ENCODE measurements at places on chromosomes 5 and 9.

DNA sequence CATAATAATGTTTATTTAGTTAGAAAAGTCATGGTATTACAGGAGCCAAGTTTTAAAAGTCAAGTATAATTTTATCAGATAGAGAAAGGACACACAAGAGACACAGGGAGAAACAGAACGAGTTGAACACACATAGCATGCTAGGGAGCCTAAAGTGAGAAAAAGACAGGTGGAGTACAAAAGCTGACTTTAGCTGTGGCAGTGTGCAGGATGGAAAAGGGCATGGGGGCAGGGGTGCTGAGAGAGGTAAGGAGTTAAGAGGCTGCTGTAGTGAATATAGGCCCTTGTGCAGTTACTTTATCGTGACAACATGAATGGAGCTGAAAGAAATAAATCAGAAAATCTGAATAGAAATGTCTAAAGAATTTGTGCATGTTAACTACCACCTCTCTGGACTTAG, 18.0 kb downstream of the HMGCS1 start:
- no peak for DNase-seq

GRCh38 chr5:67378256-67378655, 181.7 kb upstream of the CD180 start:
- no peak for DNase-seq

DNA sequence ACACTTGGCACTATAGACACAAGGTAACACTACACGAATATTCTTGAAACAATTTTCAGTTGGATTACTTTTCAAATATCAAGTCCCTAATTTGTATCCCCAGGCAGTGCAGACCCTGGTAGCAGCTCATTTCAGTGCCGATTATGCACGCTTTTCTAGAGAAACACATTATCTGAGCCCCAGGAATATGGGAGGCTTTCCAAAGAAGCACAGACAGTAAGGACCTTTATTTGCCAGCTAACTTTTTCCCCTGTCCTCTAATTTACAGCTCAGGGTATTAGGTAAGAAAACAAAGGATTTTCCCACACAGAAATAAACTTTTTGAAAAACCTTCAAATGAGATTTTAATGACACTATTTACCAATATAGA, 852.3 kb upstream of the DMAC1 start:
- DNase-seq: no peak

DNA sequence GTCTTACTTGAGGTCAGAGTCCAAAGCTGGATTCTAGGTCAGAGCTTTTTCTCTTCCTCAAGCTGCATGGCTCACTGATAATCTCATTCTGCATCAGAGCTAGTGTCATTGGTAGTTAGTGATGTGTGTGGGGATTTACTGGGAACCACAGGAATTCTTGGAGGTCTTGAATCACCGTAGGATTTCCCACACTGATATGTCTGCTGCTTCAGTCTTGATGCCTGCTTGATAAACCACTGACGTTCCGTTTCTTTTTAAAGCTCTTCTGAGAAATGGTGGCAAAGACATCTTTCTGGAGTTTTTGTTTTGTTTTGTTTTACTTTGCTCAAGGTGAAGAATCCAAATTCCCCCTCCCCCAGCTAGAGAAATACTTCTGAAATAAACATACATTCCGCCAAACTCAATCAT, 1.2 kb upstream of the GARIN3 start:
- no peak for DNase-seq

DNA sequence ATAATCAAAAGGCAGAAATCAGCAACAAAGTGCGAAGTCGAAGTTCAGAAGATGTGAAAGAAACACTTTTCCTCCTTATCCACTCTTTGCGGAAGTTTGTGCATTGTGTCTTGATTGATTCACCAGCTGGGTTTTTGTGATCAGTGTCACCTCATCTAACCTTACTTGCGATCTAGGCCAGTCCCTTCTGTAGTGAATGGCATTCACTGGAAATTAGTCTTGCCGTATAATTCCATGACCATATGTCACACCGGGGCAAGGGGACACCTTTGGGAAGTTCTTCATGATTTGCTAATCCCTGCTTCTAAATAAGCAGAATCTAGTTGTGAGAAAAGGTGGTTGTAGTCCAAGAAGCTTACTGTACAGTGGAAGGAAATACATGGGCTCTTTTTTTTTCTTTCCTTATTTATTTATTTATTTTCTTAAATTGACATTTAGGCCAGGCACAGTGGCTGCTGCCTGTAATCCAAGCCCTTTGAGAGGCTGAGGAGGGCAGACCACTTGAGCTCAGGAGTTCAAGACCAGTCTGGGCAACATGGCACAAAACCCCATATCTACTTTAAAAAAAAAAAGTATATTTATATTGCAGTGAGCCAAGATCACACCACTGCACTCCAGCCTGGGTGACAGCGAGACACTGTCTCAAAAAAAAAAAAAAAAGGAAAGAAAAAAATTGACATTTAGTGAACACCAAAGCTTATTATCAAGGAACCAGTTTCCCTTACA, 7.8 kb downstream of the RAI14 start:
- DNase-seq: no peak

DNA sequence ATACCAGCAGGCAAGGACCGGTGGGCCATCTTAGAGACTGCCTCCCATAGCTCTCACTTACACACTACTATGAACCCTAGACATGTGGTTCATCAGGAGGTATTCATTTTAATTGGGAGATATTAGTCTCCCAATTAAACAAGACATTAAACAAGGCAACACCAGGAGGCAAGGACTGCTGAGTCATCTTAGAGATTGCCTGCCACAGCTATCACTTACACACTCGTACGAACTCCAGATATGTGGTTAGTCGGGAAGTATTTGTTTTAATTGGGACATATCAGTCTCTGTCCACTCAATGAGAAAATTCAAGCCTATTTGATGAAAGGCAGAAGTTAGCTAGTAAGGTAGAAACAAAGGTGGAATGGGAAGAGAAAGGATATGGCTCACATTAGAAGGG, 343.9 kb downstream of the NFIB start:
- no peak for DNase-seq

DNA sequence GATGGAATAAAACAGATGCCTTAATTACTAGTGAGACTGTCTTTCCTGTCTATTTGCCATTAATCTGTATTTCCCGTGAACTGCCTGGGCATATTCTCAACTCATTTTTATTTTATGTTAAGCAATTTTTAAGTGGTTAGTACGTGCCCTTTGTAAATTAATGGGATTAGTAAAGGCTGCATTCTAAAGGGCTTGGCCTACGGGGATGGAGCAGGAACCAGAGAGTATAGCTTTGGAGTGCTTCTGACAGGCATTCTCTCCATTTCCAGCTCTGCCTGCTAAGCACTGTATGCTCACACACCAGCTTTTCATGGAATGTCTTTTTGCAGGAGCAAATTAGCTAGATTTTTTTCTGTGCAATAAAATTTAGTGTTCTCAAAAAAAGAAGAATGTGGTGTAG, 241.2 kb downstream of the MCTP1 start:
- no peak for DNase-seq

DNA sequence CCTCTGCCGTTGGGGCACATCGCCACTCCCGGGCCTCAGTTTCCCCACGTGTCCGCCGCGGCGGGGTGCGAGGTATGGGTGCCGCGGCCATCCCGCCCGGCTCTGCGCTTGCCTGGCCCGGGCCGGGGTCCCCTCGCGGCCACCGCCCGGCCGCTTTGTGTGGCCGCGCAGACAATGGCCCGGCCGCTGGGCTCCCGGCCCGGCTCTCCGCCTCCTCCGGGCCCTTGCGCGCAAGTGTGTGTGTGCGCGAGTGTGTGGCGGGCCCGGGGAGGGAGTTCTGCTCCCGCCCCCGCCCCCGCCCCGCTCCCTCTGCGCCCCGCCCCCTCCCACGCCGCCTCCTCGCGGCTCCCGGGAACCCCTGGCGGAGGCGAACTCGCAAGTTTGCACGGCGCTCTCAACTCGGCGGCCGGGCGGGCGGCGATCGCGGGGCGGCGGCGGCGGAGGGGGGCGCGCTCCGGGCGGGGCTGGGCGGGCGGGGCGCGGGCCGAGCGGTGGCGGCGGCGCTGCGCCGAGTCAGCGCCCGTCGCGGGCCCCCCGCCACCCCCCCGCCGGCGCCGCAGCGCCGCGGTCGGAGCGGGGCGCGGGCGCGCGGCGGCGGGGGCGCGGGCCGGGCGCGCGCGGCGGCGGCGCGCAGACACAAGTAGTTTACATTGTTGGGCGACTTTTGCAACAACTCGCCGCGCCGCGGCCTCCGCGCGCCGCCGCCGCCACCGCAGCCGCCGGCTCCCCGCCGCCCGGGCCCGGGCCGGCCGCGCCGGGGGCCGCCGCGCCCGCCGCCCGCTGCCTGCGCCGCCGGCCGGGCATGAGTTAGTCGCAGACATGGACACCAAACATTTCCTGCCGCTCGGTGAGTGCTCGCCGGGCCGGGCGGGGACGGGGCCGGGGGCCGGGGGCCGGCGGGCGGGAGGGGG, at the start of gene RXRA:
RXRA (plus strand) TSS at position 643 of the 911 bp plus-strand sequence; CDS start at position 820, 177 bp downstream.
- DNase-seq: peak; percentile 40

DNA sequence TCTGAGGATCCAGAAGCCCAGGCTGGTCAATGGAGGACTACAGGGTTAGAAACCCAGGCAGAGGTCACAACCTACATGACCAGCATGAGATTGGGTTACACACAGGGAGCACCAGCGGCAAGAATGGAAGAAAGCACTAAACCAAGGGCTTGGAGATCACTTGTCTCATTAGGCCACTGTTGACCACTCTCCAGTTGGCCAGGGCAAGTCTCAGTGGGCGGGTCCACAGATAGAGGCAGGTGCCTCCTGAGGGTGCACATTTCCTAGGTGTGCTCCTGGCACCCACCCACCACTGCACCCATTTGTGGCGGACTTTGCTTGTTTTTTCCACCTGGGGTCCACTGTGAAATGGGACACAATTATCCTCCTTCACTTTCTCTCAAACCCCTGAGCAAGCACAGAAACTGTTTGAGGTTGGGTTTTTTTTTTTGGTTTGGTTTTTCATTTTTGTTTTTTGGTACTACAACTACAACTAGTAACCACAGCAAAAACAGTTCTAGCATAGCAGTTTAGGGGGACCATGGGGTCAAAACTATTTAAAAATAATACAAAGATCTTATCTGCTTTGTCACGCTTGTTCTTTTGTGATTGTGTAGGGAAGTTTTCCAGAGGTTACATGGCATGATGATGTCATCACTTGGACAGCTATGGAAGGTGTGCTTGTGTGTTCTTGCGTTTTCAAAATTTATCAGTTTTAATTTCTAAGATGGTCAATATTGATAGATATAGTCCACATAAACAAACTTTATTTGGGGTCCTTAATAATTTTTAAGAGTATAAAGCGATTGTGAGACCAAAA, 6.1 kb downstream of the NPR2 start:
- DNase-seq: no peak
